Activated CD4-positive, CD25-positive, alpha-beta regulatory T cell treated with anti-CD3 and anti-CD28 coated beads, Interleukin-2, amount 50 U/mL, for 72 hours (primary cell): ENCODE measurements at places on chromosomes 7 and 10.

GRCh38 chr7:132130497-132130896, 445.8 kb downstream of the PLXNA4 start:
- no peak for DNase-seq

DNA sequence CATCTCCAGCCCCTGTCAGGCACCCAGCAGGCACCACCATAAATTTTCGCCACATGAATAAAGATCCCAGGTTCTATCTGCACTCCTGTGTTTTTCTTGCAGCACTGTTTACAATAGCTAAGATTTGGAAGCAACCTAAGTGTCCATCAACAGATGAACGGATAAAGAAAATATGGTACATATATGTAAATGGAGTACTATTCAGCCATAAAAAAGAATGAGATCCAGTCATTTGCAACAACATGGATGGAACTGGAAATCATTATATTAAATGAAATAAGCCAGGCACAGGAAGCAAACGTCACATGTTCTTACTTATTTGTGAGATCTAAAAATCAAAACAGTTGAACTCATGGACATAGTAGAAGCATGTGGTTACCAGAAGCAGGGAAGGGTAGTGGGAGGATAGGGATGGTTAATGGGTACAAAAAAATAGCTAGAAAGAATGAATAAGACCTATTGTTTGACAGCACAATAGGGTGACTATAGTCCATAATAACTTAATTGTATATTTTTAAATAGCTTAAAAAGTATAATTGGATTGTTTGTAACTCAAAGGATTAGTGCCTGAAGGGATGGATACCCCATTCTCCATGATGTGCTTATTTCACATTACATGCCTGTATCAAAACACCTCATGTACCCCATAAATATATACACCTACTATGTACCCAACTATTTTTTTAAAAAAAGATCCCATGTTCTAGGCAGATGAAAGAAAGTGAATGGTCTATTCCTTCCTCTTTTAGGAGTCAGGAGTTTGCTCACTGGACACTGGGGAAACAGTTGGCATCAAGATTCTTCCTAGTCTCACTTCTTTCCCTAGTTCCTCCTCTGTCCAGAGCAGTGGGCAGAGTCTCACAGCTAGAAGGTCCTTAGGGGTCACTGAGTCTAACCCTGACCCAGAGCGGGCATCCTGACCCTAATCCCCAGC, 1.0 kb upstream of the NPFFR1 start:
- DNase-seq, result no peak

- DNase-seq, result no peak
Observed at GRCh38 chr7:7740037-7740355, 21.6 kb upstream of the RPA3 start.

DNA sequence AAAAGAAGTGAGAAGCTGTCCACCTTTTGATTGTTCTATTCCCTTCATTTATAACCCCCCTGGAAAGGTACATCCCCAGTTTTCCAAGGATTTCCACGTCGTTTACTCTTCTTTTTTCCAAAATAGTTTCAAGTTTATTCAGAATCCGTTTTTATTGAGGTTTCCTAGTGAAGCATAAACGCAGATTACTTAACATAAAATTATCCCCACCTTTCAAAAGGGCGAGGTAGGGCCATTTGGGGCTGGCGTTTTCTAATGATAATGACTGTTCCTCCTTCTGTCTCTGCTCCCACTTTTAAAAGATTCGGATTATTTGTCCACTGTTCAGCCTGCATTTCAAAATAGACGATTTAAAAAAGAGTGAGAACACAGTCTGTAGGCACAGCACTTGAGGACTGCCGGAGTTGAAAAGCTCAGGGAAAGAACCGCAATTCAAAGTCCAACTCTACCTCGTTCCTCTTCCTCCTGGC, 165.2 kb upstream of the PPP1R3A start:
- DNase-seq, result no peak

GRCh38 chr10:125260260-125260659, 99.9 kb upstream of the CTBP2 start:
- no peak for DNase-seq

- no peak for DNase-seq
Observed at GRCh38 chr10:21183025-21183424, 285.9 kb upstream of the NEBL start.

DNA sequence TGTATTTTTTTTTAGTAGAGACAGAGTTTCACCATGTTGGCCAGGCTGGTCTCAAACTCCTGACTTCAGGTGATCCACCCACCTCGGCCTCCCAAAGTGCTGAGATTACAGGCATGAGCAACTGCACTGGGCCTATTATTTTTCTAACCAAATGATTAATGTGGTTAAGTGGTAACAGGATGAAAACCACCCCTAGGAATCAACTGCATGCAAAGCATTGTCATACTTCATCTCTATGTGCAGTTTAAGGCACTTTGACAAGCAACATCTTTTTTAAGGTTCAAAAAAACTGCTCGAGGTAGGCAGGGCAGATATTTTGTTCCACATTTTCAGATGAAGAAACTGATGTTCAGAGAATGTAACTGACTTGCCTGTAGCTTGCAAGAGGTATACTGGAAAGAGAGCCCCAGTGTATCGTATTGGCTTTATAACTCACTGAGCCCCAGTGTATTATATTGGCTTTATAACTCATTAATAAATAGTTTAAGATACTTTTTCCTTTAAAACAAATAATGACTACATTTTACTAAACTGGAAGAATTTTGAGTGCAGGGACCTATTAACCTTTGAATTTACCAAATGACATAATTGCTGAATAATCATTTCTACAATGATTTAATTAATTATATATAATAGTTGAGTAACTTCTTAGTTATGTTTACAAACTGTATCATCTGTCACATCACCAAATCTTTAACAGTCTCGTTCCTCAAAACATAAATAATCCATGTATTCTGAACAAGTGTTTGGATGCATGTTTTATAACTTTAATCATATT, 38.1 kb downstream of the RTKN2 start:
- DNase-seq, result no peak

DNA sequence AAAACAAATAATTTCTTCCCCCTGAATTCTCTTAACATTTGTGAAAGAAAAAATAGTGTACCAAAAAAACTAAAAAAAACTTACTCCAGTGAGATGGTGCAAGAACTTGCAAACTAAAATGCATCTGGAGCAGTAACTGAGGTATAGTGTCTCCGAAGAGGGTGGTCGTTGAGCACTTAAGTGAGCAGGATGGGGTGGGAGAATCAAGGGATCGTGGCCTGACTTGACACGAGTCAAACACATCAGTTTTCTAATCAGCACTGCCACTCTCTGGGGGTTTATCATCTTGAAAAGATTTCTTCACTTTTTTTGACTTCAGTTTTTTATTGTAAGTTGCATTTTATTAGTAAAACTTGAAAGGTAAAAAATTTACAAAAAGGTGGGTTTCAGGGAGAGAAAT, 2.5 kb downstream of the ZNF273 start:
- no peak for DNase-seq

DNA sequence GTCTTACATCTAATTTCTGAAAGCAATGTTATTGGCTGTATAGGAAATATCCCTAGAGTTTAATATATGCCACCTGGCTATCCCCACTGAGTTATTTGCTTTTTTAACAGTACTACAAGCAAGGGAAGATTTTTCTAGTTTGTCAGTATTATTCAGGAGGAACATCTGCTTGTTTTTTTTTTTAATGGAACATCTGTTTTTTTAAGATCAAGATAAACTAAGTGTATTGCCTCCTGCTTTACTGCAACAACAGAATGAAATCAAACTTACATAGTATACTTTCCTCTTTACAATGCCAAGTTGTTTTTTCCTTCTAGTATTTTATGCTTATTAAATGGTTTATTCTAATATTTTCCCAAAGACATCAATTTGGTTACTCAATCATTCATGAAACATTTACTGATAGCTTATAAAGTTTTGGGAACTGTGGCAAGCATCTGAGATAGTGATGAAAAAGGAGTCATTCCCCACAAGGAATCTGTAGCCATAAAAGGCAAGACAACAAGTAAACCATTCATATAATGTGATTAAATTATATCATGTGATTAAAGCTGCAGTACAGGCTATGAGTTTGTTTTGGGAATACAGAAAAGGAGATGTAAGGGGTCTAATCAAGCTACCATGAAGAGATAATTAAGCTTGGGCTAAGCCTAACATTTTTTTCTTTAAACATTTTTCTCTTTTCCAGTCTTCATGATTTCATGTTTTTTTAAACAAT, 17.4 kb downstream of the MTPN start:
- no peak for DNase-seq

DNA sequence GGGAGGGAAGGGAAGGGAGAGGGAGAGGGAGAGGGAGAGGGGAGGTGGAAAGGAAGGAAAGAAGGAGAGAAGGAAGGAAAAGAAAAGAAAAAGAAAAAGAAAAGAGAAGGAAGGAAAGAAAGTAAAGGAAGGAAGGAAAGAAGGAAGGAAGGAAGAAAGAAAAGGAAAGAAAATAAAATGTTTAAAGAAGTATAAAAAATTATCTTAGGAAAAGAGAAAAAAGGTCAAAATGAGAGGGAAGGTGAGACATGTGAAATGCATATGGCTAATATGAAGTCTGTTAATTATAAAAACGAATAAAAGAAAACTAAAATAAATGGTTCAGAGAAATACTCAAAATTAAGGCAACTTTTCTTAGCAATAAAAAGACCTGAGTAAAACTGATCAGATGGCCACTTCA, 46.1 kb upstream of the ANLN start:
- DNase-seq, result no peak

DNA sequence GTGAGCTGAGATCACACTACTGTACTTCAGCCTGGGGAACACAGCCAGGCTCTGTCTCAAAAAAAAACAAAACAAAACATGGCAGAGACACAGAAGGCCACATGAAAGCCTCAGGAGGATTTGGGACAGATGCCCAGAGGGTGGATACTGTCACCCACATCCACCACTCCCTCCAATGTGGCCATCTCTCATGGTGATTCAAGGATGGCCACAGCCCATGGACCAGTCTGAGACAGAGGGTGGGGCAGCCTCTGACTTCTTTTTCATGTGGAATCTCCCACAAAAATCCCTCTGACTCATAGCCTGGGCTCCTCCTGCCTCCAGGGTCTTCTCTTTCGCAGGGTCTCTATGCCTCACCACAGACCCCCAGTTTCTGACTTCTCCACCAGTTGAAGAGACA, 59.0 kb upstream of the GTF2I start:
- no peak for DNase-seq

DNA sequence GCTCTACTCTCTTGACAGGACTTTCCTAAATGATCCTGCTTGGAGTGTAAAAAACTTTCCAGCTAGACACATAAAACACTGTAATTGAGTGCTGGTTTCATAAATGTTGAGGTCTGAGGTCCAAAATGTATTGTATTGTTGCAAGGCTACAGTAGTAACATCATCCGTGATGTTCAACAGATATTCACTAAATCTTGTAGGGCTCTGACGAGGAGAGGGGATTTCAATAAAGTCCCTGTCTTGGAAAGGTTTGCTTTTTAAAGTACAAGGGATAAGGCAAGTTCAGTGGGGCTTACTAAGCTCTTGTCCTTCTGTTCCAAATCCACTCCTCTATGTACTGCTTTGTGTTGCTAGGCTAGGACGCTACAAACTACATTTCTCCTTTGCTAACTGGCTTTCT, 48.9 kb downstream of the FHIP2A start:
- DNase-seq, result no peak

- DNase-seq, result no peak
Observed at GRCh38 chr10:74852381-74852780, 26.0 kb downstream of the KAT6B start.

DNA sequence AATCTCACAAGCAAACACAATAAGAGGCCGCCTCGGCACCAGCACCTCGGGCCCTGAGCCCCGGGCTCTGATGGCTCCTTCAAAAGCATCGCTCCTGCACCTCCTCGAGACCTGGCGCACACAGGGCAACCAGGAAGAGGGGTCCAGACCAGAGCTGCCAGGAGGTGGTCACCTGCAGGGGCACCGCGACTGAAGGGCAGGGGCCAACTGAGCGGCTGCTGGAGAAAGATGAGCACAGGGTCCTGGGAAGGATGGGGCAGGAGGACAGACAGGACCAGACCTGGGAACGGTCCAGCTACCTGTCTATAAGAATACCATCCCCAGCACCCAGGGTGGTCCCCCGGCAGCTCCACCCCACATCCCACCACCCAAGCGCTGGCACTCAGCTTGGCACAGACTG, 20.8 kb downstream of the MAD1L1 start:
- no peak for DNase-seq

DNA sequence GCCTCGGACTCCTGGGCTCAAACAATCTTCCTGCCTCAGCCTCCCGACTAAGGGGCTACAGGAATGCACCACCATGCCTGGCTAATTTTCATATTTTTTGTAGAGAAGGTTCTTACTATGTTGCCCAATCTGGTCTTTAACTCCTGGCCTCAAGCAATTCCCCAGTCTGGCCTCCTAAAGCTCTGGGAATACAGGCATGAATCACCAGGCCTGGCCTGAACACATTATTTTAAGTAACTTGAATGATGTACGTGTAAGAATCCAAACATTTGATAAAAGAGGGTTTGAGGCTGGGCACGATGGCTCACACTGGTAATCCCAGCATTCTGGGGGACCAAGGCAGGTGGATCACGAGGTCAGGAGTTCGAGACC, 13.0 kb upstream of the BAMBI start:
- DNase-seq, result no peak

DNA sequence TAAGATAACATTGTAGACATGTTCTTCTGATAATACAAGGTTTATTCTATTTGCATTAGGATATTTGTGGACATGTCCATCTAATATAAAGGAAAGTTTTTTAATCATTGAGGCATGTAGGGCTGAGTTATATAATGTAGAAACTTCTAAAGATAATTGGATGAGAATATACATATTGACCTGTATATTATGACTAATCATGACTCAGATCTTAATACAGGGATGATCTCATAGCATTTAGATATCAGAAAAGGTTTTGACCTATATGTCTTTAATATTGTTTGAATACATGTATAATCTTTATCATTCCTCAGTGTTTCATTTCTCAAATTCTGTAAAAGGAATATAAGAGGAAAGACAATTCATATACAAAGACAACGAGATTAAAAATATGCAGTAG, 39.2 kb downstream of the CD36 start:
- DNase-seq, result no peak

DNA sequence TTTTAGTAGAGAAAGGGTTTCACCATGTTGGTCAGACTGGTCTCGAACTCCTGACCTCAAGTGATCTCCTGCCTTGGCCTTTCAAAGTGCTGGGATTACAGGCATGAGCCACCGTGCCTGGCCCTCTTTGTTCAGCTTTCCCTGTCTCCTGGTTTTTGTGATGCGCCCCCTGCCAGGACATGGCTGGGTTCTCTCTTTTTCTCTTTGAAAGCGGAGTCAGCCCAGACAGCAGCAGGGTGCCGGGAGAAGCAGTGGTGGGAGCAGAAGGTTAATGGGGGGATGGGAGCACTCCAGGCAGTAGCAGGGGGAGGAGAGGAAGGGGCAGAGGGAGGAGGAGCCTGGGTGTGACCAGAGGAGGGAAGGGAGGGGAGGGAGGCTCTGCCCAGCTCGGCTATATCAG, 1.8 kb downstream of the MUC3A start:
- DNase-seq, result no peak

DNA sequence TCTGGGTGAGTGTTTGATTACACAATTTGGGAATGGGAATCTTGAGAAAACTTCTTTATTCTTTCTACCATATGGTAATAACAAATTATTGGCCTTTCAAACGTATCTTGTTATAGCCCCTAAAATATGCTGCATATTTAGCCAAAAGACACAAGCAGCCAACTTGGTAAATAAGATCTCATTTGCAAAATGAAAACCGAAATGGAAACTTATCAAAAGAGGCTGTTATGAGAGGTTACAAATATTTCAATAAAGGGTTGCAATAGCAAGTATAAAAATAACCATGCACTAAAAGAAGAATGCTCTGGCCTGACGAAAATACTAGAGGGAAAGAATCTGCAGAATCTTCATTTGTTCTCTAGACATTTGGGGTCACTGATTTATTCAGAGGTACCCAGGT, 259.5 kb upstream of the LRRN3 start:
- DNase-seq, result no peak

- no peak for DNase-seq
Observed at GRCh38 chr10:68135362-68135761, 26.1 kb downstream of the MYPN start.
